ENCODE measurements at places on chromosomes 6 and 20.
A peak's percentile ranks its signal among the peaks of the same experiment; 100 is the strongest.

GRCh38 chr20:35617397-35618262, 2.0 kb downstream of the SPAG4 start:
- H3K36me3 ChIP-seq: no peaks in the 10 kb centered on the region
- H3K4me1 ChIP-seq: peaks cover 22% of the 10 kb centered on the region
- peak overlapping the region; percentile 61 for H3K4me3 ChIP-seq
- H3K27ac ChIP-seq: peak overlapping the region; percentile 73
- H3K27me3 ChIP-seq: no peaks in the 10 kb centered on the region
- peak; percentile 76 for DNase-seq

- H3K4me1 ChIP-seq: peaks cover 56% of the 10 kb centered on the region
- peak overlapping the region; percentile 41 for H3K4me3 ChIP-seq
- DNase-seq: peak; percentile 92
- no peaks in the 10 kb centered on the region for H3K36me3 ChIP-seq
- H3K27me3 ChIP-seq: no peaks in the 10 kb centered on the region
Measured at GRCh38 chr6:30769088-30769852, 24.9 kb upstream of the IER3 start.

GRCh38 chr20:56004611-56005388, 519 bp downstream of the CBLN4 start:
- H3K4me1 ChIP-seq: no peaks in the 10 kb centered on the region
- no peak for DNase-seq
- H3K27ac ChIP-seq: no peak overlapping the region
- no peak overlapping the region for H3K4me3 ChIP-seq
- H3K27me3 ChIP-seq: no peaks in the 10 kb centered on the region

DNA sequence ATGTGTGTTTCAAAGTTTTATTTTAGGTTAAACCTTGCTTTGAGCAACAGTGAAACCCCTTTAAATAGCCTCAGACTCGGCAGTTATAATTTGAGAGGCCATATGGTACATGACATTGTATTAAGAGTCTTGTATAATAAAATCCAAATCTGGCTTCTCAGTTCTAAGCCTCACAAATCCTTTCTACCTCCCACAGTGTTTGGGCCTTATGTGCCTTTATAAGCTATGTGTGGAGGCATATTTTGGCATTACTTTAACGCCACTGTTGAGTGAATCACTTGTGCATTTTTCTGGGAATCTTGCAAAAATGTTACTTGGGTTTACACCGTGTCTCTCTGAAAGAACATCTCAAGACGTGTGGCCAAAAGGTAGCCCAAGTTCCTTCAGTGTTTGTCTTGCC, 152.4 kb downstream of the COL9A1 start:
- no peaks in the 10 kb centered on the region for H3K36me3 ChIP-seq
- no peak overlapping the region for H3K27ac ChIP-seq
- H3K4me1 ChIP-seq: no peaks in the 10 kb centered on the region
- DNase-seq: no peak
- no peaks in the 10 kb centered on the region for H3K27me3 ChIP-seq

DNA sequence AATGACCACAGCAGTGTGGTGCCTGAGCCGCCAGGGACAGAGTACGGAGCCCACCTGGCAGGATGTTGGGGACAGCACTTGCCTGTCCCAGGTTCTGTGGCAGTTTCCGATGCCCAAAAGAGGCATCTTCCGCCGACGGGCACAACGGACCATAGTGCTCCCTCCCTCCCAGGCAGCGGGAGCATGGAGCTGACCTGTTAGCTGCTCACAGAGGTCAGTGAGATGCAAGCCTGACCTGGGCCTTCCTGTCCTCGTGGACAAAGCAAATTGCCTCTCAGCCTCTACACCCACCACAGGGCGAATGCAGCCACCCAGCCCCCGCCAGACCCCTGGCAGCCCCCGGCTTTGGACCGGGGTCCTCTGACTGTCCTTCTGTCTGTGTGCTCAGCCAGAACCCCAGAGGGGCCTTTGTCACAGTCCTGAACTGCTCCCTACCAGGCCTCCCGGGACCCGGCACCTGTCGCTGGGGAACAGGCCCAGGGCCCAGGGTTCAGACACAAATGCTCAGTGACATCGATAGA, 16.2 kb upstream of the FRMD1 start:
- no peaks in the 10 kb centered on the region for H3K36me3 ChIP-seq
- H3K27ac ChIP-seq: no peak overlapping the region
- no peak overlapping the region for H3K4me3 ChIP-seq
- no peak for DNase-seq

GRCh38 chr6:107673076-107673494, 151.0 kb downstream of the SCML4 start:
- H3K4me1 ChIP-seq: no peaks in the 10 kb centered on the region
- no peak overlapping the region for H3K27ac ChIP-seq
- DNase-seq: no peak
- no peaks in the 10 kb centered on the region for H3K27me3 ChIP-seq
- no peak overlapping the region for H3K4me3 ChIP-seq

Data from PC-9 (cell line).